Calu3 (cell line): ENCODE measurements at places on chromosomes 16 and 17.

GRCh38 chr17:55524440-55525220, 13.4 kb upstream of the SMIM36 start:
- no peaks in the 10 kb centered on the region for H3K36me3 ChIP-seq
- DNase-seq, result no peak
- peaks cover 8% of the 10 kb centered on the region for H3K4me1 ChIP-seq
- no peak overlapping the region for H3K27ac ChIP-seq

DNA sequence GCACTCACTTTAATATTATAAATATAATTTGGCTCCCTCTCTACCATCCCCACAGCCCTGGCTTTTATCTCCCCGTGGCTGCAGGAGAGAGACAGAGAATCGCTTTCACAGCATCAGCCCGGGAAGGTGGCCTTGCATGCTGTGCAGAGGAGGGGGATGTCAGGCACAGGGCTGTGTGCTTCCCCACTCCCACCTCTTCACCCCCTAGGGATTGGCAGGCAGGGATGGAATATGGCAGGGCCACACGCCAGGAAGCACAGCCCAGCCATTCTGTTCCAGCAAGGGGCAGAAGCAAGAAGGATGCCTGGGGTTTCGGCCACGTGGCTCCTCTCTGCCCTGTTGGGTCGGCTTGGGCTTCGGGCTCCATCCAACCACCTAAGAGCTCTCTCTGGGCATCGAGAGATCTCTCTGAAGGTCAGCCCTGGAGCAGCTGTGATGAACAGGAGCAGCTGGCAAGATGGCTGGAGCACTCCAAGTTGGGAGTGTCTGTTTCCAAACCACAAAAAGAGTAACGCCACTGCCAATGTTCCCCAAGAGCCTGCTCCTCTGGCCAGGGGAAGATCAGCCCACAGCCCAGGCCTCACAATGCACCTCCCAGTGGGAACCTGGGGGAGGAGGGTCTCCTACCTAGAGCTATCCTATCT, 223.2 kb downstream of the C16orf78 start:
- no peaks in the 10 kb centered on the region for H3K4me1 ChIP-seq
- H3K36me3 ChIP-seq, result no peaks in the 10 kb centered on the region
- no peak for DNase-seq
- H3K27me3 ChIP-seq, result peaks cover 88% of the 10 kb centered on the region
- no peak overlapping the region for H3K27ac ChIP-seq

GRCh38 chr17:43471585-43472160, 12.1 kb upstream of the DHX8 start:
- DNase-seq, result no peak
- H3K4me3 ChIP-seq, result no peak overlapping the region
- peaks cover 15% of the 10 kb centered on the region for H3K4me1 ChIP-seq
- no peak overlapping the region for H3K27ac ChIP-seq

DNA sequence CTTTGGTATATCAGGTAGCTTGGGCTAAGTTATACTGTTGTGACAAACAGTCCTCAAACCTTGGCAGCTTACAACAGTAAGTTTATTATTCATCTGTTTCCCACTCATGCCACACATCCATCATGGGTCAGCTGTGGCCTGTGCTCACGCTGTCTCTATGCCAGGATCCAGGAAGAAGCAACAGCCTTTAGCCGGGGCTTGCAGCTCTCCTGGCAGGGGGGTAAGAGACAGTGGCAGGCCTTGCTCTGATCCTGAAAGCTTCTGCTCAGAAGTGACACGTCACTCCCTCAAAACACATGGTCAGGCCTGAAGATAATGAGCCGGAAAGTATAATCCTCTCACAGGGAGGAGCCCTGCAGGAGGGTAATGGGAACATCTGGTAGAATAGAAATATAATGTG, 377.6 kb downstream of the CPPED1 start:
- DNase-seq, result no peak
- no peaks in the 10 kb centered on the region for H3K4me1 ChIP-seq
- no peak overlapping the region for H3K27ac ChIP-seq
- no peak overlapping the region for H3K4me3 ChIP-seq
- H3K27me3 ChIP-seq, result no peaks in the 10 kb centered on the region
- no peaks in the 10 kb centered on the region for H3K36me3 ChIP-seq

DNA sequence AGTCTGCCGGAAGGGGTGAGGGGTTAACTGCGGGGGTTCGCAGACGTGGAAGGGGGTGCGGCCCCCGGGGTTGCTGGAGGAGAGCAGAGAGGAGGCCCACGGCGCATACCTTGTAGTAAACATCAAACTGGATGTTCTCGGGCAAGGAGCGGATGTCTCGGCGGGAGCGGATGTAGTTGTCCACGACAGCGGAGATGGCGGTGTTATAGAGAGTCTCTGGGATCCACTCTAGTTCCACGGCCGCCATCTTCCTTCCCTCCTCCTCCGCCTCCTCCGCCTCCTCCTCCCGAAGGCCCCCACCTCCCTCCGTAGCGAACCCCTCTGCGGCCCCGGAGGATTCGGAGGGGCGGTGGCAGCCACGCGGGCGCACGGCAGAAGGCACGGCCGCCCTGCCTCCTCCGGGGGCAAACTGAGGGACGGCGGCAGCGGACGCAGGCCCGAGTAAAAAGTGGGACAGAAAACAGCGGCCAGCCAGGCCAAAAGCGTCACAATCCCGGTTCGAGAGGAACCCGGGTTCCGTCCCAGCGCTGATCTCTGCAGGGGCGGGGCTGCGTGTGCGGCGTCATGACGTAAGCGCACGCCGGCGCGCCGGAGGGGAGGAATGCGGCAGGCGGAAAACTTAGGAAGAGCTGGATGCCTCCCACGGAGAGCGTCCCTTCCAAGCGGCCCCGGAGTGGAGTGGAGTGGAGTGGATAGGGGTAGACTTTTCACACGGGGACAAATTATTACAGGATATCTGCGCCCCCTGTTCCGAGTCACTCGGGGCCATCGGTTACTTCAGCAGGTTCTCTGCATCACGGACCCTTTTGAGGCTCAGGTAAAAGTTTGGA, at the start of gene APPBP2:
TSS of gene APPBP2 (minus strand) at position 558 of the 830 bp plus-strand sequence. CDS start at position 247, 311 bp downstream.
- peaks cover 10% of the 10 kb centered on the region for H3K4me1 ChIP-seq
- peak; percentile 74 for DNase-seq
- peak within 1 kb of the TSS; percentile 87 for H3K27ac ChIP-seq
- H3K27me3 ChIP-seq, result no peaks in the 10 kb centered on the region

GRCh38 chr16:66389256-66390176, 23.0 kb downstream of the CDH5 start:
- H3K4me3 ChIP-seq, result no peak overlapping the region
- H3K27me3 ChIP-seq, result peaks cover 37% of the 10 kb centered on the region
- no peaks in the 10 kb centered on the region for H3K4me1 ChIP-seq
- no peaks in the 10 kb centered on the region for H3K36me3 ChIP-seq
- H3K27ac ChIP-seq, result no peak overlapping the region

- DNase-seq, result no peak
- H3K27me3 ChIP-seq, result peaks cover 13% of the 10 kb centered on the region
- H3K36me3 ChIP-seq, result no peaks in the 10 kb centered on the region
- peaks cover 36% of the 10 kb centered on the region for H3K4me1 ChIP-seq
- no peak overlapping the region for H3K27ac ChIP-seq
These were observed 6.5 kb downstream of the MT1X start for GRCh38 chr16:56688762-56689161.

- peaks cover 8% of the 10 kb centered on the region for H3K4me1 ChIP-seq
- peak overlapping the region; percentile 19 for H3K4me3 ChIP-seq
- H3K36me3 ChIP-seq, result no peaks in the 10 kb centered on the region
These were observed 50.0 kb downstream of the CBFA2T3 start for GRCh38 chr16:88927010-88927409.

GRCh38 chr17:37766971-37767370, 22.1 kb upstream of the HNF1B start:
- no peaks in the 10 kb centered on the region for H3K36me3 ChIP-seq
- H3K27ac ChIP-seq, result no peak overlapping the region
- peak; percentile 52 for DNase-seq

DNA sequence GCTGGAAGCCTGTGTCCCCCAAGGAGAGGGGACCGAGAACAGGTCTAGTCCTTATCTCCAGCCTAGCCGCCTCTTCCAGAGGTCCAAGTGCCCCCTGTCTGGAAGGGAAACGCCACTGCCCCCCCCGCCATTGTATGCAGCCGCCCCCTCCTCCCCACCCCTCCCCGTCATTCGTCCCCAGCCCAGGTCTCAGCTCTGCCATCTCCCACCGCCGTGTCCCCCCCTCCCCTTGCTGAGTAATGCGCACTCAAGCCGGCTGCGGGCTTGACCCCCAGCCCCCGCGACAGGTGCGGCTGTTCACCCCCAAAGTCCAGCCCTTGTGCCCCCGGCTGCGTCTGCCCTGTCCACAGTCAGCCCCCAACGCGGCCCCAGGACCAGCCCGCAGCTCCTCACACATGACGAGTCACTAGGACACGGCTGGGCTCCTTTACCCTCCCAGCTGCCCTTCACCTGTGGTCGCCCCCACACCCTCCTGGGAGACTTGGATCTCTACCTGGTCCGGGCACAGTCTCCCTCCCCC, 622 bp downstream of the GPRC5B start:
- DNase-seq, result peak; percentile 48
- peak overlapping the region; percentile 90 for H3K4me3 ChIP-seq
- peaks cover 65% of the 10 kb centered on the region for H3K36me3 ChIP-seq
- peaks cover 22% of the 10 kb centered on the region for H3K4me1 ChIP-seq
- peak overlapping the region; percentile 80 for H3K27ac ChIP-seq

GRCh38 chr16:28130099-28131088, 66.9 kb upstream of the GSG1L start:
- H3K27ac ChIP-seq, result no peak overlapping the region
- no peak overlapping the region for H3K4me3 ChIP-seq
- DNase-seq, result no peak
- no peaks in the 10 kb centered on the region for H3K27me3 ChIP-seq
- no peaks in the 10 kb centered on the region for H3K4me1 ChIP-seq

- DNase-seq, result no peak
- peak overlapping the region; percentile 66 for H3K27ac ChIP-seq
- peaks cover 78% of the 10 kb centered on the region for H3K36me3 ChIP-seq
- H3K4me3 ChIP-seq, result peak overlapping the region; percentile 74
- no peaks in the 10 kb centered on the region for H3K27me3 ChIP-seq
These were observed 757 bp downstream of the ORMDL3 start for GRCh38 chr17:39926588-39927100.

- no peak for DNase-seq
- no peak overlapping the region for H3K4me3 ChIP-seq
- H3K27ac ChIP-seq, result no peak overlapping the region
- H3K27me3 ChIP-seq, result peaks cover 24% of the 10 kb centered on the region
These were observed 287.3 kb upstream of the AXIN2 start for GRCh38 chr17:65848751-65849150.

DNA sequence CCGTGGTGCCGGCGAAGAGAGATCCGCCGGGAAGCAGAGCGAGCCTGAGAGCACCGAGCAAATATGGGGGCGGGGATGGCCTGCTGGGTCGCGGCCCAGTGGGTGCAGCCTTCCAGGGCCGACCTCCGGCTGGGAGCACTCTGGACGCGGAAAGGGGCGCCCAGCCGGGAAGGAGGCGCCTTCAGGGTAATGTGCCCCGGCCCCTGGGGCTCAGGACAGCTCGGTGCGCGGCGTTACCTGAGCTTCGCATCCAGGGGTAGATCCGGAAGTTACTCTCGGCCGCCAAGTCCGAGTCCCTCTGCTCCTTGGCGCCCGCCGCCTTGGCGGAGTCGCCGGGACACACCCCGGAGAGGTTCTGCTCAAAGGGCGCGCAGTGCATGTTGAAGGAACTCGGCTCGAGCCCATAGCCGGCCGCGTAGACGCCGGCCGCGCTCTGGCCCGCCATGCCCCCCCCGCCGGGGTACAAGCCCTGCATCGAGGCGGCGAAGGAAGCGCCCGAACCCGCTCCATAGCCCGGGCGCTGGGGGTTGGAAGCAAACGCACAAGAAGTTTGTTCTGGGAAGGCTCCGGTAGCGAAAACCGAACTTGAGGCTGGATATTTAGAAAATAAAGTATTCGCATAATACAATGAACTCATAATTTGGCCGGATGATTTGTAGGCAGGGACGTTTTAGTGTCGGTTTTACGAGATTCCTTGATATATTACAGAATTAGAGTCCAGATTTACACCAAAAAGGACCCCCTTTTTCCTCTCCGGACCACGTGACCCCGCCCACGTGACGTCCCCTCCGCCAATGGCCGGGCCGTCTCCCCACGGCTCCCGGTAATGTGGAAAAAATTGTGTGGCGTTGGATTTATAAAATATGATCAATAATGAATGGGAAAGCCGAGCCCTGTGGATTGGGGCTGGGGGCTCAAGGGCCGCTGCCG, at the start of gene HOXB7:
TSS of gene HOXB7 (minus strand) at position 736 of the 930 bp plus-strand sequence. CDS start at position 637, 99 bp downstream.
- peak within 1 kb of the TSS; percentile 88 for H3K4me3 ChIP-seq
- H3K4me1 ChIP-seq, result peaks cover 35% of the 10 kb centered on the region
- H3K36me3 ChIP-seq, result peaks cover 97% of the 10 kb centered on the region
